ENCODE measurements at places on chromosomes 3 and 15.

GRCh38 chr3:10228248-10228950, 19.9 kb upstream of the TATDN2 start:
- peak; percentile 48 for DNase-seq

GRCh38 chr15:92205255-92205739, 188.4 kb upstream of the ST8SIA2 start:
- no peak for DNase-seq

DNA sequence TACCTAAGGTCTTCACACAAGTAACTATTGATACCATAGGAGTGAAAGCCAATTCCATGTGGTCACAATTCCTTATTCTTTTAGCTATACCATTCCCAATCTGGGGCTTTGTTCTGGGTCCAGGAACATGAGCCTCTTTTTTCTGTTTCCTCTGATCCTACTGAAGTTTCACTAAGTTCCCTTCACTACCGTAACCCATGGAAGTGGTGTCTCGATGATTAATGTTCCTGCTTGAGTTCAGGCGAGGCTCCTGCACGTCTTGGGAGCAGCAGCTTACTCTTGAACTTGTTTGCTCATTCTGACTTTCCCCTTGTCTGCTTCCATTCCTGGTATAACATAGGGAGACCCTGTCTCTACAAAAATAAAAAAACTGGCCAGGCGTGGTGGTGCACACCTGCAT, 23.6 kb downstream of the ZNF592 start:
- no peak for DNase-seq

DNA sequence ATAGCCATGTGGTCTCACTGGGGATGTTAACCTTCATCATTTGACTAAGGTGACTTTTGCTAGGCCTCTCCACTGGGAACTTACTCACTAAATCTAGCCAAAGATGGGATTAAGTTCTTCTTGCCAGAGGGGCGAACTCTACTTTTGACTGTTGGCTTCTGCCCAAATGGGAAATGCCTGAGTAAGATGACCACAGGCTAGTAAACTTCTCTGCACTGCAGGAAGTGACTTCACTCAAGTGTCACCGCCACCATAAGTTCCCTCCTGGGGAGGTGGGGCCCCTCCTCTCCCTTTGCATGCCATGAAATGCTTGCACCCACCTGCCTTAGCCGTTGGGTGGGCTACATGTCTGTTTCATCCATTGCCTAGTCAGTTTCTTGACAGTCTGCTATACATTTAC, 388.3 kb downstream of the FEZF2 start:
- no peak for DNase-seq

DNA sequence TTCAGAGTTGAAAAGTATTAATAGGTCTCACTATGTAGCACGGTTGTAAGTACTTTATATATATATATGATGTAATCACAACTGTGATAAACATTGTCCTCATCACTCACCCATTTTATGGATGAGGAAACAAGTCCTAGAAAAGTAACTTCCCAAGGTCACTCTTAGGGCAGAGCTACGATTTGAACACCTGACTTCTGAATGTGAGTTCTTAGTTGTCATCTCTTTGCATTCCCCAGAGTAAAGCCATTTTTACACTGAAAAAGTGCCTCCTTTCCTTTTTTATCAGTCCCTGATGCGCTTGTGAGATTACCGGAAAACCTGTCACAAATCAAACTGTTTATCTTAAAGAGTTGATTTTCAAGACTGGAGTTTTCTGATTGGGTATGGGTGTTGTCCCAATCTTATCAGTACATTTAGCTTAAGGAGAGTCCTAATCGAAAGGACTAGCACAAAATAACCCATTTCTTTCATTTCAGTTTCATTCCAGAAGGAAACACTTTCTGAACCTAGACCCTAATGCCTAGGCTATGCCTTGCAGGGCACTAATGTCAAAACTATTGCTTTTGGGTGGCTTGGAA, 2.3 kb upstream of the EDEM1 start:
- no peak for DNase-seq

GRCh38 chr3:38453075-38453912, at the start of gene ACVR2B:
TSS of gene ACVR2B (plus strand) at chr3:38453890. CDS start at chr3:38454323, 433 bp downstream.
- peak; percentile 61 for DNase-seq

- peak; percentile 22 for DNase-seq
Measured at GRCh38 chr3:188400494-188401243, 246.7 kb downstream of the LPP start.

DNA sequence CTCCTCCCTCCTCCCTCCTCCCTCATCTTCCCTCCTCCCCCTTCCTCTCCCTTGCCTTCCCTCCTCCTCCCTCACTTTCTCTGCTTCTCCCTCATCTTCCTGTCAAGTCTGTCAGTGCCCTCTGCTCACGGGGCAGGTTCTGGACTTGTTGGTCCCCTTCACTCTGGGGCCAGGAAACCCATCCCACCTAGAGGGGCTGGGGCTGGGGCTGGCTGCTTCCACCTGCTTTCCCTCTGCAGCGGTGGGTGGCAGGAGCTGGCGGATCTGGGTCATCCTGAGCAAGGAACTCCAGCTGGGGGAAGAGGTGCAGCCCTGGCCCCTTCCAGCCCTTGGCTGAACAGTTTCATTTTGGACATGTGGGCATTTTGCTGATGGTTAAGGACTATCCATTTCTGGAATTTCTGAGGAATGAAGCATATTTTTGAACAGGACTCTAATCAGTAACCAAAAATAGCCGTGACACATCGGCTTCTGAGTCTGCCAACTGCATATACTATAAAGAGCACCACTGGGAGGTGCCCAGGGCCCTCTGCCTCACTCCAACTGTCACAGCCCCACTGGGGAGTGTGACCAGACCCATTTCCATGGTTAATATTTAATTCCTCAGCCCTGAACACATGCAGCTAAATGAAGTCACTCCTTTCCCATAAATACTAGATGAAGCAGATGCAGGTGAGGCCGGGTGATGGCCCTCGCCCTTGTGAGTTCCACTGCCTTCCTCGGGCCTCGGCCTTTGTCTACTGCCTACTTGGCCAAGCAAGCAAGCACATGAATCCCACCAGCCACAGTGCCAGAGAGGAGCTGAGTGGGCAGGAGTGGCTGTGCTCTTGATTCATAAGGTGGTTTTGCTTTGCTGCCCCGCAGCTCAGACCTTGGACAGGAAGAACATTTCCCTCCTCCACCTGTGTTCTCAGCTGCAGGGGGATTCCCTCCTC, 39.8 kb downstream of the CHDH start:
- DNase-seq: no peak

GRCh38 chr3:142586803-142587406, 8.4 kb upstream of the ATR start:
- DNase-seq: no peak

GRCh38 chr3:57892423-57892822, 115.8 kb upstream of the FLNB start:
- no peak for DNase-seq

GRCh38 chr3:194849166-194849875, 163.6 kb downstream of the FAM43A start:
- DNase-seq: no peak

GRCh38 chr15:94306700-94307650, 75.6 kb downstream of the MCTP2 start:
- peak; percentile 18 for DNase-seq

GRCh38 chr3:44264146-44264545, 22.5 kb downstream of the TOPAZ1 start:
- DNase-seq: no peak

GRCh38 chr3:112445839-112446238, 53.4 kb downstream of the BTLA start:
- DNase-seq: no peak

DNA sequence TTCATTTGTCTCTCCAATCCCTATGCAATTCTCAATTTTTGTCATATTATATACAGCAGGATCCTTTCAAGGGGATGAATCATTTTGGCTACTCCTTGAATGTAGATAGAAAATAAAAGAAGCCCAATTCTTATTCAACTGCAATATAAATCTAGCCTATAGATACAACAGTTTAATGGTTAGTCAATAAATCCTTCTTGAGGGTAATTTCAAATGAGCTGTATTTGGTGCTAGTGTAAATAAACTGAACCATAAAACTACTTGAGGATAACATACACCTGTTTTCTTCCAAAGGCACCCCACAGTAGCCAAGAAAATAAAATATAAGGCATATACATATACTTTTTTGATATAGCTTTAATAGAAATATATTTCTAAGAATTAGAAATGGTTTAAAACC, 830.3 kb downstream of the ROBO1 start:
- DNase-seq: no peak

- no peak for DNase-seq
Measured at GRCh38 chr3:85426121-85426520, 467.3 kb downstream of the CADM2 start.

GRCh38 chr15:71951134-71951533, 140.8 kb downstream of the NR2E3 start:
- DNase-seq: no peak

- peak; percentile 64 for DNase-seq
Measured at GRCh38 chr3:15310491-15311370, 21.7 kb downstream of the SH3BP5 start.

All from activated T-helper 2 cell treated with anti-CD3 and anti-CD28 coated beads, Interferon-gamma antibody, Interleukin-2, Interleukin-4, amounts not matched to agents 10 μg/mL and 5 μg/mL and 100 μg/mL, durations not matched to agents 14 hours and 24 hours and 36 hours (primary cell).